Stimulated activated CD4-positive, alpha-beta T cell treated with anti-CD3 and anti-CD28 coated beads, Interleukin-1b, Interleukin-23, amount 100 ng/mL, for 4 hours (primary cell): ENCODE measurements at places on chromosomes 6 and 20.

DNA sequence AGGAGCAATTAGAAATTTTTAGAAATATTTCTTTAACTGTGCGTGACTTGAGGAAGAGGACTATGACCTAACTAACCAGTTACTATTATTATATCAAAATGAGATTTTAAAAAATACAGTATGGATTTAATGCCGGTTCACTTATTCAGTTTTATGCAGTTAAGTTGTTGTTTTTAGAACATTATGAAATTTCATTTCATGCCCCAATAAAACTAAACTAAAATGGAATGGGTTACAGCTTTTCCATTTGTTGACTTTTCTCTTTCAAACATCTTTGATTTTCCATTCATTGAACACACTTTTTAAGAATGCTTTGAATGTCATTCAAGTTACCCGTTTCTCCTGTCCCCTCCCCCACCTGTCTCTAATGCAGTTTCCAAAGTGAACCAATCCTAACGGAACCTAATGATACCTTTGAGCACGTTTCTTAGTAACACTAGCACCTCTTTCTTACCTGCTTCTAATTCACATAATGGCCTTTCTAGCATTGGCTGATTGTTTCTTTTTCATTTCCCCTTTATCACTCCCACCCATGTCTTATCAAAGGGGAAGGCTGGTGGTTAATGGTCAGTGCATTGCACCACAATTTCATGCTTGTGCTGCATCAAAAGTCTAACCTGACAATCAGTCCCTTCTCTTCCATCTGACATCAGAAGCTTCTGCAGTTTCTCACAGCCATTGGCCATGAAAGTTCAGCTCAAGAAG lies 262.2 kb upstream of the TAB2 start:
- no peak for DNase-seq

DNA sequence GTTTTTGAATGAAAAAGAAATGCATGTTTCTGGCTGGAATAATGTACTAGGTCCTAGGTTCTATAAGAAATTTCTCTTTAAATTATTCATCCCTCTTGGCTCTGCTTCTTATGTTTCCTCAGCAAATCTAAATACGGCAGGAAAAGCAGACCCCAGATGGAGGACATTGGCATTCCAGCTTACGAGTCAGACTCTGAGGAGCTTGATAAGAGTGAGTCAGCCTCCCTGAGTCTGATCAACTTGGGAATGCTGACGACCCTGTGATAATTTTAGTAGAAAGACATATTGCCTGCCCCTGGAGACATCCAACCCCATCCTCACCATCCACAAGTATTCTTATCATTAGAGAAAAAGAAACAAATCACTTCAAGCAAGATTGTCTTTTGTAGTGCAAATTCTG lies 509.7 kb upstream of the MARCKS start:
- DNase-seq: no peak

DNA sequence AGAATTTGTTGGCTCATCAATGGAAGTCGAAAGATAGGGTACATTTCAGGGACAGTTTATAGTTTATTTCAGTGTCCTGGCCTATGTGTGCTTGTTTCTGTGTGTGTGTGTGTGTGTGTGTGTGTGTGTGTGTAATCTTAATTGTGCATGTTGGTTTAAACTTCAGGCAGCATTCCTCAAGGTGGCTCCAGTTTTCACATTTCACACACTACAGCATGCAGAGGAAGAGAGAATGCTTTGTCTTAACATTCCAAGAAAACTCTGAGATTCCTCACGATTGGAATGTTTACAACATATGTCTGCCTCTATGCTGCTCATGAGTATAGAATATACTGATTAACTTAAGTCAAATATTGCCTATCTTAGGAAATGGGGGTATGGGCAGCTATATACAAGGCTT lies 332.6 kb upstream of the EPHA7 start:
- DNase-seq: no peak

- DNase-seq: no peak
These were observed 252.1 kb downstream of the FARS2 start for GRCh38 chr6:5513408-5513807.

DNA sequence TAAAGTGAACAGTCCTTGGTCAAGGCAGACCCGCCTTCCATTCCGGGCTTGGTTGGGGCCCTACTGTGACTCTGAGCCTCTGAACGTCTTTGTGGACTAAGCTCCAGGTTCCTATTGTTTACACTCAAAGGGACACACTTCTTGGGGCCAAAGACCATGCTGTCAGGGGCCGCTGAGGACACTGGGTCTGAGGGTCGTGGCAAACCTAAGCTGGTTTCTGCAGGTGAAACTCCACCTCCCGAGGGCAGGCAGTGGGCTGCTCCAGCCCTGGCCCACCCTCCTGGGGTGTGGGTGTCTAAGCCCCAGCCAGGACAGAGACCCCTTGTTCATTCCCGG lies 43.1 kb downstream of the DSTN start:
- no peak for DNase-seq

- no peak for DNase-seq
These were observed 50.0 kb downstream of the CDH26 start for GRCh38 chr20:60008130-60008808.

DNA sequence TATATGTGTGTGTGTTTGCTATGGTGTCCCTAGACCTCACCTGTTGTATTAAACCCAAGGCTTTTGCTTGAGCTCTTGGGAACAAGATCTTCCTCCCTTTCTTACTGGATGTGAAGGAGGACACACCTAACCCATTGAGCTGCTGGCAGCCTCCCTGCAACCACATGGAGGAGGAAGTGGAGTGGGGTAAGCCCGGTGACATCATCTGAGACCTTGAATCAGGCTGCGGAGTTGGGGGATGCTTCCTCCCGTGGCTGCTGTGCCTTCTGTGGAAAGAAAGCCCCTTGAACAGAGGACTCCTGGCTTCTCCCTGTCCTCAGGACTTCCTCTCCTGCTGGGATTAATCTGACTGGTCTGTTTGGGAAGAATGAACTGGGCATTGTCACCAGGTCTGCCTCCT lies 3.3 kb downstream of the CST11 start:
- DNase-seq: no peak

DNA sequence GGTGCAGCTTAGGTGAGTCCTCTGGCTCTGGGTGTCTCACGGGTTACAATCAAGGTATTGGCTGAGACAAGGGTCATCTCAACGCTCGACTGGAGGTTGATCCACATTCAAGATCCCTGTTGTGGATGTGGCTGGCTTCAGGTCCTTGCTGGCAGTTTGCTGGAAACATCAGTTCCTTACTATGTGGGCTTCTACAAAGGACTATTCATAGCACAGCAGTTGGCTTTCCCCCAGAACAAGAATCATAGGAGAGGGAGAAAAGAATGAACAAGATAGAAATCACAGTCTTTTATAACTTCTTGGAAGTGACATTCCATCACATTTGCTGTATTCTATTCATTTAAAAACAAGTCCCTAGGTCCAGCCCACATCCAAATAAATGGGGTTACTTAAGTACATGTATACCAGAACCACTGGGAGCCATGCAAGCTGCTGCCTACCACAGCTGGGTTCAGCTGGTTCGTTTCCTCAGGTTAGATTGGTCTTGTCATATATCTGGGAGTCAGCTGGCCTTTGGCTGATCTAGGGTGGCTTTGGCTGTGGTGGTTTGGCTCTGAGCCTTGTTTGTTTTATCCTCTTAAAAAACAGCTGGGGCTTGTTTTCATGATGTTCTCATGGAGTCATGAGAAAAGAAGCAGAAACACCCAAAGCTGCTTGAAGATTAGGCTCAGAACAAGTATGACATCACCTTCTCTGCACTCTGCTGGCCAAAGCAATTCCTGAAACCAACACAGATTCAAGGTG lies 433.2 kb upstream of the SPTLC3 start:
- no peak for DNase-seq

DNA sequence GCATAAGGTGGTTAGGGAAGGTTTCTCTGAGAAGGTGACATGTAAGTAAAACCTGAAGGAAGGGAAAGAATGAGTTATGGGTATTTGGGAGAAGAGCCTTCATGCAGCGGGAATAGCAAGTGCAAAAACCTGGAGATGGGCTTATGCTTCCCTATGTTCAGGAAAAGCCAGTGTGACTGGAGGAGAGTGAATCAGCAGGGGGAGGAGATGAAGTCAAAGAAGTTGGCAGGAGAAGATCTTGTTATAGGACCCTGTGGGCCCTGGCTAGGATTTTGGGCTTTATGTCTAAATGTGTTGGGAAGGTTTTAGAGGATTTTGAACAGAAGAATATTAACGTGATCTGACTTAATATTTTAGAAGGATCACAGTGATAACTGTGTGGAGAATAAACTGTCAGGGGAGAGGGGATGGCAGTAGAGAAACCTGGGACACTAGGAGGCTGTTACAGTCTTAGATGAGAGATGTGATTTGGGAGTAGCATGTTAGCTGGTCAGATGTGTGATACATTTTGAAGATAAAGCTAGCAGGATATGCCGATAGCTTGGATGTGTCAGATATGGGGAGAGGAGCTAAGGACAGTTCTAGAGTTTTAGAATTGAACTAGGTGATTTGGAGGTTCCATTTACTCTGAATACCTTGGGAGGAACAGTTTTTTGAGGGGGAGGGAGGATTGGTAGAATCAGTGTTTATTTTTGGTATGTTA lies 41.0 kb downstream of the PHF3 start:
- DNase-seq: no peak

DNA sequence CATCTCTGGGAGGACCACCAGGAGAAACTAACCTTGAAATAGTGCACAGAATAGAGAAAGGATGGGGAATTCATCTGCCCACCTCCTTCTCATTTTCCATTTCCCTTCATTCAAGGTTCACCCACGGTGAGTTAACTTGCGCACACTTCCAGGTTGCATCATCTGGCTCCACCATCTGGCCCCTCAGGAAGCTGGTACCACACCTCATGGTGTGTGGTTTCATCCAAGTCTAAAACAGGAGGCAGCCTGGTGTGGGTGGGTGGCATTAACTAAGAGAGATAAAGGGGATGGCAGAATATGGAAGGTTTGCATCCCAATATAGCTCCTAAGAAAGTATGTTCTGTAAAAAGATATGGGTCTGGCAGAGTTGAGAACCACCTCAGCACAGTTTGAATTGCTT lies 3.8 kb downstream of the ZNF334 start:
- DNase-seq: no peak

DNA sequence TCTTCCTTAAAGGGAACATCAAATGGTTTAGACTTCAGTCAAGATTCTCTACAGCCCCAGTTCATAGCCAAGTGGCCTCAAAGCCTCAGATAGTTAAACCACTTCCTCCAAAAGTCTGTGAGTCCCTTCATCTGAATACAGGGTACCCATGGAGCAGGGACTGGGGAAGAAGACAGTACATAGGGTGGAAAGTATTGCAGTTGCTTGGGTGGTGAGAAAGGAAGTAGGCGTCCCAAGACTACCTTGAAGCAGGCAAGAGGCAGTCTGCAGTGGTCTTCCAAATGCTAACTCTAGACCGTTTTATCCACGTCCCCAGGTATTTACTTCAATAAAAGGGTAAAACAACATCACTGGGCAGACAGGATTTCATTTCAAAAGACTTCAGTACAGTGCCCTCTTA lies 2.0 kb downstream of the FYN start:
- DNase-seq: no peak

GRCh38 chr20:50431066-50431450 lies 79.1 kb upstream of the PTPN1 start:
- DNase-seq: no peak

DNA sequence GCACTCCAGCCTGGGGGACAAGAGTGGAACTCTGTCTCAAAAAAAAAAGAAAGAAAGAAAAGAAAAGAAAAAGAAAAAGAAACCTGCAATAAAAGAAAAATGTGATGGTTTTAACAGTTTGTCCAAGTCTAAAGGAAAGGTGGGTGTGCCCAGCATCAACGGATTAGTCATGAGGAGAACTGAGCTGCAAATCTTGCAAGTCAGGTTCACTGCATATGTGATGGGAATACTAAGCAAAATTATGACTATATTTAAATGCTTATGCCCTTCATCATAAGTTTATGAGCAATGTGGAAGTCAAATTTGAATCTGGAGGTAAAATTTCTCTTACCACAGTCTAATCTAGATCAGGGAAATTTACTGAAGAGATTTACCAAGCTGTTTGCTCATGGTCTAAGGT lies 13.1 kb upstream of the CDK19 start:
- no peak for DNase-seq

GRCh38 chr20:38129248-38129865 lies 35.7 kb downstream of the TGM2 start:
- no peak for DNase-seq
